Activated T-cell treated with anti-CD3 and anti-CD28 coated beads, Interleukin-2, amount 50 U/mL, for 72 hours (primary cell): ENCODE measurements at places on chromosomes 16 and 17.

DNA sequence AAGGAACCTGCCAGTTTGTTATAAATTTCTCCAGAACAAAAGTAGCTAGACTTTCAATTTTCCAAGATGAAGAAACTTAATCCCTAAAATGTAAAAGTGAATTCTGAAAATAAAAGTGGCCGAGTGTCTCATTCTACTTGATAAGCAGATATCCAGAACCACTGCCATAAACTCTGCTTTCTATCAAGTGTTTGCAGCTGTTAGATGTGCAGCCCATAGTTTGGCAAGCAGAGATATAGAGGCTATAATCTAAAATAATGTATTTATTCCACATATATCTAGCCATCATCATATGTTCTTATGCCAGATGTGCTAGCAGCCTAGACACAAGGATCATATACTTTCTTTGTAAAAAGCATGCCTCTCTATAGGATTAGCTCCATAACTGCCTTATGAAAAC, 14.7 kb upstream of the FBXL20 start:
- DNase-seq = no peak

- no peak for DNase-seq
Observed at GRCh38 chr17:55830699-55831471, 80.0 kb downstream of the PCTP start.

- no peak for DNase-seq
Observed at GRCh38 chr17:66518108-66518507, 215.7 kb downstream of the PRKCA start.

- DNase-seq = no peak
Observed at GRCh38 chr16:15900901-15901500, 12.6 kb upstream of the CEP20 start.

- no peak for DNase-seq
Observed at GRCh38 chr17:10369239-10369638, 3.6 kb downstream of the MYH13 start.

DNA sequence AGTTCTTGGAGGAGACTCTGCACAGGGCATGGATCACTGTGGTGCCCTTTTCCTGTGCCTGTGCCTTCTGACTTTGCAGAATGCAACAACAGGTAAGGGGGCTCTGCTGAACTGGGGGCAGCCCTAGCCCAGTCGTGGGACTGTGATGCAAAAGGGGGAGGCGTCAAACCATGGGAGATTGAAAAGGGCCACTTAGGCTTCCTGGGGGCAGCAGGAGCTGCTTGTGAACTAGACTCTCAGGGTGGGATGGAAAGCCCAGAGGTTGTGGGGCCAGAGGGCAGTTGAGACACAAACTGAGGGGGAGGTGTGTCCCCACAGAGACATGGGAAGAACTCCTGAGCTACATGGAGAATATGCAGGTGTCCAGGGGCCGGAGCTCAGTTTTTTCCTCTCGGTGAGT, 19.6 kb downstream of the ADGRG5 start:
- no peak for DNase-seq

GRCh38 chr17:9230346-9230745, 209.0 kb downstream of the NTN1 start:
- DNase-seq = no peak

- DNase-seq = no peak
Observed at GRCh38 chr17:35740997-35741931, 9.8 kb downstream of the RASL10B start.

DNA sequence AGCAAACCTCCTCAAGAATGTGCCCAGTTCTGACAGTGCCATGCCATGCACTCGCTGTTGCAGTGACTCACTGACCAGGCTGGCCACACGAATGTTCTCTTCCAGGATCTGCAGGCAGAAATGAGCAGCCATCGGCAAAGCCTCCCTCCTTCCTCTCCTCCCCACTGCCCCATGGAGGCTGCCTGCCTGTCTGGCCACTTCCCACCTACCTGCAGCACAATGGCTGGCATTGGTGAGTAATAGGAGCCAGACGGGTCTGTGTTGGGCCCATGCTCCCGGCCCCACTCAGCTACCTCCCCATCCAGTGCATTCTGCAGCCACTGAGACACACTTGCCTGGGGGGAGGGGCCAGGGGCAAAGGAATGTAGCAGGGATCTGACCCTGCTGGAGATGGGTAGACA, 2.8 kb upstream of the MATCAP1 start:
- DNase-seq = no peak

GRCh38 chr16:2860826-2861567, 3.0 kb upstream of the PRSS22 start:
- no peak for DNase-seq

GRCh38 chr17:62919388-62919787, 46.6 kb upstream of the TANC2 start:
- DNase-seq = no peak

- DNase-seq = peak; percentile 64
Observed at GRCh38 chr17:8785547-8786413, 13.4 kb downstream of the MFSD6L start.

DNA sequence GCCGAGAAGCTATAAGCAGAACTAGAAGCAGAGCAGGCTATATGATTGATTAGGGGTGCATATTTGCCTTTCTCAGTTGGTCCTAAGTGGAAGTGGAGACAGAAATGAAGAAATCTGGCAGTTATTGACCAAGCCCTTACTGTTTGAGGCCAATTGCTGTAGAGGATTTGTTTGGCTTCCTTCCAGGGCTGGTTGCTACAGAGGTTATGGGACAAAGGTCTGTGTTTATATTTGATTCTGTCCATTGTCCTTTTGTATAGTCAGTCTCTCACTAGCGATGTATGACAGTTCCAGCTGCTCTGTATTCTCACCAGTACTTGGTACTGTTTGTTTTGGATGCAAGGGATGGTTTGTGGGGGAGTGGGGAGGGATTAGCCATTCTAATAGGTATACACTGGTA, 7.3 kb upstream of the ALOX15 start:
- no peak for DNase-seq

DNA sequence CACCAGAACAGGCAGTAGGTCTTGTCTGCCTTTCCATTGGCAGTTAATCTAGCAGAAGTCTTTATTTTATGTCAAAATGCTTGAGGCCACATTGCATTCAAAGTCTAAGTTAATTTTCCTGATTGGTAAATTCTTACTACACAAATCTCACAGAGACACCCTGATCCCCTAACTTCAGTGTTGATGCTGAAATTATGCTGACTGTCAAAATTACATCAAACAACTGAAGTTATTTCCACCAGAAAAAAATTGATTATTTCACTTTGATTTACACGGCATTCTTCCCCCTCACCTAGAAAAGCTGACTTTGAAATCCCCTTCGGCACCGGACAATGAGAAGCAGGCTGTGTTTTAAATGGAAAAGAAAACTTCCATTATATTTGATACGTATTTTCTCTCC, 99.1 kb downstream of the MAF start:
- no peak for DNase-seq

- no peak for DNase-seq
Observed at GRCh38 chr16:29819506-29819905, 756 bp upstream of the MVP start.

DNA sequence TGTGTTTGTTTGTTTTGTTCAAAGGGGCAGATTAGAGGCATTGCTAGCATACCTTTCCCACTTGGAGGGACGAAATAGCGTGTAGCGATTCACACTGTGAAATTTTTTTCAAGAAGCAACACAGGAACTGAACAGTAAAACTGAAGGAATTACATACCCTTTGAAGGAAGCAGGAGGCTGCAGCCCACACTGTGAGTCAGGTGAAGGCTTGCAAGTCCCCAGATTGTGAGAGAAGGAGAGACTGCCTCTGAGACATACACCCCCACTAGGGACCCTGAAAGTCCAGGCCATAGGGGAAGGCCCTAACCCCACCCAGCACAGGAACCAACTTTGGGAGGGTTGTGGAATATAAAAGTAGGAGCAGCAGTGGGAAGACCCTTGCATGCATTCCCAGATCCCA, 69.6 kb upstream of the HS3ST3A1 start:
- DNase-seq = no peak

DNA sequence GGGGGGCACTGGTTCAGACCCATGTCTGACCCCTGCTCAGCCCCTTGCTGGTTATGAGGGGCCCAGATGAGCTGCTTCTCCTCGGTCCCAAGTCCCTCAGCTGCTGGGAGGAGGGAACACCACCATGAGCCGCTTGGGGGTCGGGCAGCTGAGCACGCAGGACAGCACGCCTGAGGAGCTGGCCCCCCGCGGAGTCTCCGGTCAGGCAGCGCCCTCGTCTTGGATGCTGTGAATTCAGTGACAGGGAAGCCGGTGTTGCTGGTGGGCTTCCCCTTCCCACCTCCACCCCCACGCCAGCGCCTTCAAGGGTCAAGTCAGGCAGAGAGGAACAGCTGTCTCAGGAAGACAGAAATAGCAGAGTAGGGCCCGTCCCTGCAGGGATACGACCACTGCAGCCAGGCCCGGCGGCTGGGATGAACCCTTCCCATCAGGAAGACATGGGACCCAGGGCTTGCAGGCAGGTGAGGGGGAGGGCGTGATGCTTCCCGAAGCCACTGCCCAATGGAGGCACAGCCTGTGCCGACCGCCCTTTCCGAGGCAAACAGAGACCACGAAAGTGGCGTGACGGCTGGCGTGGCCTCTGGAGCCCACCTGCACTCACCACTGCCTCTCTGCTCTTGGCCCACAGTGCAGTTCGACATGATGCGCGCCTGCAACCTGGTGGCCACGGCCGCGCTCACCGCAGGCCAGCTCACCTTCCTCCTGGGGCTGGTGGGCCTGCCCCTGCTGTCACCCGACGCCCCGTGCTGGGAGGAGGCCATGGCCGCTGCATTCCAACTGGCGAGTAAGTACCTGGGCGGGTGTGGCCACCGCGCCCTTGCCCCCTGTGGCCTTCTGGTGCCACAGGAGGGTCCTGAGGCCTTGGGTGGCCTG, 8.1 kb downstream of the TMEM204 start:
- DNase-seq = no peak

DNA sequence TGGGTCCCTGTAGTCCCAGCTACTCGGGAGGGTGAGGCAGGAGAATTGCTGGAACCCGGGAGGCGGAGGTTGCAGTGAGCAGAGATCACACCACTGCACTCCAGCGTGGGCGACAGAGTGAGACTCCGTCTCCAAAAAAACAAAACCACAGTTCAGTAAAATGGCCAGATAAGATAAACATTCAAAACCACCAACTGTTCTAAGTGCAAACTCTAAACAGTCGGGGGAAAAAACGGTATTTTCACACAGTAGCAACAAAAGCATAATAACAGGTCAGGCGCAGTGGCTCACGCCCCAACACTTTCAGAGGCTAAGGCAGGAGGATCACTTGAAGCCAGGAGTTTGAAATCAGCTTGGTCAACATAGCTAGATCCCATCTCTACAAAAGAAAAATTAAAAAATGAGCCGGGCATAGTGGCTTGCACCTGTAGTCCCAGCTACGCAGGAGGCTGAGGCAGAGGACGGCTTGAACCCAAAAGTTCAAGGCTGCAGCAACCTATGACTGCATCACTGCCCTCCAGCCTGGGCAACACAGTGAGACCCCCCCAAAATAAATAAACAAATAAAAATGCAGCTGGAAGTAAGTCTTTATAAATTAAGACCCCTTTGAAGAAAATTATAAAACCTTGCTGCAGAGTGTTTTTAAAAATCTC, 10.8 kb upstream of the HASPIN start:
- peak; percentile 38 for DNase-seq

GRCh38 chr17:54013072-54013471, 190.3 kb downstream of the KIF2B start:
- DNase-seq = no peak

- no peak for DNase-seq
Observed at GRCh38 chr17:14038206-14038605, 31.1 kb upstream of the COX10 start.

GRCh38 chr17:79979221-79979741, 56.4 kb downstream of the TBC1D16 start:
- DNase-seq = no peak

DNA sequence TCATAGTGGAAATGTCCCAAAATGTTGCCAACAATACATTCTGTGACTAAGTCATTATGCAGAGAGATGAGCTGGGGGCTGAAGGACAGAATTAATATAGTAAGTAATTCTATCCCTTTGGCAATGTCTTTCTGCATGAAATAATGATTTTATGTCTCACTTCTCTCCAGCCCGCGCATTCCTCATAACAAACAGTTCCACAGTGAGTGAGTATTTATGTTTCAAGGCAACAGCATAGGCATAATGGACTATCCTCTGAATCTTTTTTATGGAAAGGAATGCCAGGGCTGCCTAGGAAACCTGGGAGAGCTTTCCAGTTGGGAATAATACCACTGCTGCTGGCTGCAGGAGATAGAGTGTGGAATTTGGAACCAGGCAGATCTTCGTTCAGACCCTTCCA, 477.7 kb downstream of the HS3ST4 start:
- DNase-seq = no peak

DNA sequence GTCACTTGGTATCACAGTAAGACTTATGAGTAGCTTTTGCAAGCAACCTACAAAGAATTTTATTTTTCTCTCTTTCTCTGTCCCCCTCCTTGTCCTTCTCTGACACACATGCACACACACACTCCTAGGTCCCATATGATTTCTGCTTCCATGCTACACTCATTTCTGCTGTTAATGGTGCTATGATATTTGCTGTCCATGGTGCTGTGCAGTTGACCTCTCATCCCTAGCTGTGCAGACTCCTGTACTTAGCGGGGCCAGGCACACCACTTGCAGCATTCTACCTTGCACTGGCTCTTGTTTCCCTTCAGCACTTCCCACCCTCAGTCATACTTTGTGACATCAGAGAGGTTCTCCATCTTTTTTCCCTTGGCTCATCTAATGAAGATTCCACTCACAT, 158.9 kb upstream of the CNTNAP4 start:
- no peak for DNase-seq

GRCh38 chr16:55501549-55502322, 7.1 kb upstream of the LPCAT2 start:
- no peak for DNase-seq

DNA sequence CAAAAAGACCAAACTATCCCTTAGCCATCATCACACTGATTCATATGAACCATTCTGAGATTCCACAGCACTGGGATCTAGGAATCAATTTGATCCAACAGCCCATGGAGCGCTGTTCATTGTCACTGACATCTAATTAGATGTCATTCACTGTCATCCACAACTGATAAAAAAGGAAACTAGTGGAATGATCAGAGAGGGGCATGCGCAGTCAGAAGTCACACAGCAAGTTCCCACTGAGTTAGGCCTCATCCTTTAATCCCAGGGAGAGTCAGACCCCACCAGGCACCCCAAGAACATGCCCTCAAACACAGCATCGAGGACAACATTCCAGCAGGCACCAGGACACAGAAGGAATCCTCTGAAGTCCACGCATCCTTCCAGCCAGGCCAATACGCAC, 88.5 kb downstream of the ZNF423 start:
- DNase-seq = no peak
